Activated naive CD8-positive, alpha-beta T cell treated with anti-CD3 and anti-CD28 coated beads, Interleukin-2, amount 50 U/mL, for 16 hours (primary cell): ENCODE measurements at places on chromosomes 11 and 22.

DNA sequence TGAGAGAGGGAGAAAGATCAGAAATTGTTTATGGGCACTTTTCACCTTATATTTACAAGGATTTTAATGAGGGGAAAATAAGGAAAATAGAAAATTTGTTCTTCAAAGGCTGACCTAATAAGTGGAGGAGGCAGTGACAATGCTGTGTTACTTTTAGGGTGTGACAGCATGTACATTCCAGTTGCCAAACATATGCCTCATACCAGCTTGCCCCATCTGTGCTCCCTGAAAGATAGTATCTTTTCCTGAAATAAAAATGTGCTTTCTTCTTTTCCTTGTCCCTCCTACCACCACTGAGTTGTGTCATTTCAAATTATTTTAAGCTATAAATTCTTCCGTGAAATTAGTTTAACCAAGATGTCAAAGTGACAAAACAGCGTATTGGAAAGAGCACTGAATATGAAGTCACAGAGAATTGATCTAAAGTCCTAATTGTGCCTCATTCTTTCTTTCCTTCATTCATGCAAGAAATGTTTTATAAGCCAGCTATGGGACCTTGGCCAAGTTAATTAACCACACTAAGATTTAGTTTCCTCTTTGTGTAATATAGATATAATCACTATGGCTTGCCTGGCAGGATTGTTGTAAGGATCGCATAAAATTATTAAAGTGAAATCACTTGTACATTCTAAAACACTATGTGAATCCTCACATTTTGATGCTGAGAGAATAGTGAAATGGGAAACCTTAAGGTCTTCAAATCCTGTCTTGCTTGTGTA is 1307.5 kb upstream of the TENM4 start:
- DNase-seq: no peak

- no peak for DNase-seq
Measured at GRCh38 chr22:36351921-36352802, 35.6 kb downstream of the MYH9 start.

DNA sequence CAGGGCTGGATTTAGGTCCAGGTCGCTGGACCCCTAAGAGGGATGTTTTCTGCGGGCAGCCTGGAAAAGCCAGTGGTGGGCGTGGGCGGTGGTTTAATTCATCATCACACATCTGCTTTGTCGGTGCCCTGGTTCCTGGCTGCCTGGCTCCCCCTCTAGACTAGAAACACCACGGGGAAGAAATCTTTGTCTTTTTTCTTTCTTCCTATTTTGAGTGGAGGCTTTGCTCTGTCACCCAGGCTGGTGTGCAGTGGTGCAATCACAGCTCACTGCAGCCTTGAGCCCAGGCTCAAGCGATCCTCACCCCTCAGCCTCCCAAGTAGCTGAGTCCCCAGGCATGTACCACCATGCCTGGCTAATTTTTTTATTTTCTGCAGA is 86.6 kb upstream of the LINC01488 start:
- DNase-seq: no peak

DNA sequence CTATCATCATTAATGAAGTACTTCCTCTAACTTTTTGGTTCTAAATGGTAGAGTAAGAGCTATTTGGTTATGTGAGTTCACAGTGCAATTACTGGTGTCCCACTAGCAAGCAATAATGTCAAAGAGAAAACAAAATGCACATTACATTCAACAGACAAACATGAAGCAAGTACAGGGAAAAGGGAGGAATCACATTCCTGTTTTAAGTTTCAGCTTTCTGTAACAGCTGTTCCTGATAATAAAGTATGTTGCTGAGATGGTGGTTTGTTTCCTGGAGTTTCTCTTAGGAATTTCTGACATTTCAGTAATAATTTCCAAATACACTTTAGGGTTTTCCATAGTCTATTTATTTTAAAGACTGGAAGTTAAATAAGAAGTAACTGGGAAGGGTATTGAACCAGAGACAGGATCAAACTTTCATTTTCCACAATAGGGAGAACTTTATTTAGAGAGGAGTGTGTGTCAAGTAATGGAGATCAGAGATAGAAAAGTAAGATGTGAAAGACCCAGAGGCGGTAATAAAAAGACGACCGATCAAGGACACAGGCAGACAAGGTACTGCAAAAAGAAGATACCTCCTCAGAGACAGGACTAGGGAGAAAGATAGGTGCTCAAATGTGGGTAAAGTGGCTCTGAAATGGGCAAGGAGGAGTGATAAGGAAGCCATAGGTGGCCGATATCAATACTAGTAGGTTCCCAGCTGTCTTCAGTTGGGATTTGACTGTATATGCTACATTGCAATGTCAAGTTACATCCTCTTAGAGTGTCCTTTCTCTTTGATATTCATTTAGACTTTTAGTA is 20.8 kb upstream of the CLNS1A start:
- no peak for DNase-seq

GRCh38 chr11:67428052-67429001 is at the start of gene RPS6KB2:
RPS6KB2 (plus strand) TSS chr11:67428494; CDS start chr11:67428546, 52 bp downstream.
- DNase-seq: peak; percentile 99
